ENCODE measurements at places on chromosomes 7 and 10. TPM values are rescaled to one million over a fixed set of nuclear protein-coding genes. Genes with fewer than 3 reads are reported as not detected.

Gene ADRB1
- 19.0 TPM for total RNA-seq

Gene HMX3
- not detected for total RNA-seq

Gene COL26A1
- total RNA-seq: not detected

Gene SLC18A3
- not detected for total RNA-seq

Gene PIK3CG
- 4.1 TPM for total RNA-seq

Gene SEM1
- total RNA-seq: 70.3 TPM

Gene ARL4A
- total RNA-seq: 334 TPM

Gene ADD3
- total RNA-seq: 433 TPM

Gene TSPAN13
- total RNA-seq: 69.8 TPM

Gene NFE2L3
- total RNA-seq: 38.6 TPM

Gene ASZ1
- total RNA-seq: not detected

Gene NEUROD6
- total RNA-seq: not detected

Gene PAX2
- 0.51 TPM for total RNA-seq

Gene PON1
- not detected for total RNA-seq

Gene AGK
- total RNA-seq: 31.8 TPM

Gene TCAF2
- 14.0 TPM for total RNA-seq

Gene HMX2
- not detected for total RNA-seq

Gene CPED1
- total RNA-seq: 2.3 TPM

Gene ABHD11
- 7.1 TPM for total RNA-seq

Gene CPA4
- total RNA-seq: 0.74 TPM

Gene CADPS2
- 69.4 TPM for total RNA-seq

Gene SRRT
- total RNA-seq: 53.9 TPM

Gene SLC13A1
- not detected for total RNA-seq

Gene DRGX
- not detected for total RNA-seq

Gene TBX20
- total RNA-seq: not detected

Gene ST8SIA6
- 0.34 TPM for total RNA-seq

Gene MOGAT3
- total RNA-seq: not detected

Gene SLC37A3
- 55.3 TPM for total RNA-seq

Gene RBM20
- 5.3 TPM for total RNA-seq

Gene KCND2
- total RNA-seq: 0.17 TPM

Gene SLC25A40
- total RNA-seq: 7.5 TPM

Gene WEE2
- not detected for total RNA-seq

Gene CFAP46
- 0.85 TPM for total RNA-seq

Gene APBB1IP
- 0.17 TPM for total RNA-seq

Gene BLVRA
- total RNA-seq: 22.8 TPM

Gene ACSL5
- total RNA-seq: 66.1 TPM

Gene VWDE
- total RNA-seq: not detected

Gene HPSE2
- not detected for total RNA-seq
